NCI-H82 (cell line): ENCODE measurements at places on chromosomes 4 and X.

DNA sequence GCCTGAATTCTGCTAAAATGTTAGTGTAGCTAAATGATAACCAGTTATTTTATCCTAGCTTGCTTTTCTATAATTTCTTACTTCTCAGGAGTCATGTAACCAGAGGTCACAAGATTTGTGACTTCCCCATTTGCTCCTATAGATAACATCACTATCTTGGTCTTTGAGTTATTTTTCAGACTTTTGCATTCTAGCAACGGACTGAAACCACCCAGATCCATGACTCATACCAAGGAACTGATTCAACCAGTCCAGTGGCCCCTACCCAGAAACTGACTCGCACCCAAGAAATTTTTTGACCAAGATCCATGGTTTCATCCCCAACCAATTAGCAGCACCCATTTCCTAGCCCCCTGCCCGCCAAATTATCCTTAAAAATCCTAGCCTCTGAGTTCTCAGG, 50.0 kb downstream of the IQCM start:
- DNase-seq: no peak

DNA sequence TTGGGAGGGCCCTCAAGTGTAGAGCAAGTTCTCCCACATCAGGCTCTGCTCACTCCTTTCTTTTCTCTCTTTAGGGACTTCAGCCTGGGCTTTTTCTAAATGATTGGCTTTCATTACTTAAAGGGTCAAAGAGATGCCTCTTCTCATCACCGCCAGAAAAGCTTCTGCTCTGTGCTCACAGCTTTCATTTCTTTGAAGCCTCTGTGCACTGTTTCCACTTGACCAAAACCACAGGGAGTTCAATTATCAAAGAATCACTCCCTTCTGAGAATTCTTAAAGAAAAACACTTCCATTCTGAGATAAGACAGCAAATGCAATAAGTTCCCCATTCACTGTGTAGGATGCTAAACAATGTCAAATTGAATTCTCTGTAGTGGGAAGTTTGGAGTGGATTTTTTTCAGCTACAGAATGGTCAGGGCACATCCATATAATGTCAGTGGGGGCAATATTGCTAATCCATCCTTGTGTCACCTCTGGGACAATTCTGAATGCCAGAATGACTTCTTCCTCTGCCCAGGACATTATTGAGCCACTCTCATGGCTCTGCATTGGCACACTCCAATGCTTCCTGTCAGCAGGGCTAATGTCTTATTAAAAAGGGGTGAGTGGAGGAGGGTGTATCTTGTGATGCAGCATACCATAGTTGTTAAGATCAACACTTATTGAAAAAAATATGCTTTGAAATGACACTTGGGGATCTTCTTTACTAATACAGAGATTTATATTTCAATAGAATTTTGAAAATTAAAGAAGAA, 217.6 kb downstream of the SNCA start:
- DNase-seq: no peak

DNA sequence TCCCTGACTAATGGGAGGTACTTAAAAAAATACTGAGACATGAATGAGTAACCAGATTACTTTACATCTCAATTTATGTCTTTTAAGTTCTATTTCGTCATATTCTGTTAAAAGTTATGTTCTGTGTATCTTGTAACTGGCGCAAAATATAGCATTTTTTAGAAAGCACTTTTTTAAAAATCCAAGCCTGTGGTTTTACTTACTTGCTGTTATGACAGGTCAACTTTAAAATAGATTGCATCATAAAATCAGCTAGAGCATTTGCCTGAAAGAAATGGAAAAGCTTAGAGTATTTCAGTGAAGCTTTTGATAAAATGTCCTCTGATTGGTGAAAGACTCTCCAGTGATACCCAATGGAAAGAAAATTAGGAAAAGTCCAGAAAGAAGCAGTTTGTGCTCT, 1892.3 kb upstream of the TENM3 start:
- no peak for DNase-seq

DNA sequence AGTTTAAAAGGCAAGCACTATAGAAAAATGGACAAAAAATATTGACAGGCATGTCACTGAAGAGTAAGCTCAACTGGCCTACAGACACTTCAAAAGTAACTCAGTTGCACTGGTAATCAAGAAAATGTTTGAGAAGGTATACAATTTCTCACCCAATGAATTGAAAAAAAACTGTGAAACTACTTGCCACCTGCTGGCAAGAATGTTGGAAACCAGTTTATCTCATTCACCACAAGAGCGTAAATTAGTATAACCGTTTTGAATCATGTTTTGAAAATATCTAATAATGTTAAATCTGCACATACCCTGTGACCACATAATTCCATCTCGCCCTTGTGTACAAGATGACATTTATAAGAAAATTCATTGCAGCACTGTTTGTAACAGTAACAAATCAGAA, 31.7 kb downstream of the TXK start:
- DNase-seq: no peak

DNA sequence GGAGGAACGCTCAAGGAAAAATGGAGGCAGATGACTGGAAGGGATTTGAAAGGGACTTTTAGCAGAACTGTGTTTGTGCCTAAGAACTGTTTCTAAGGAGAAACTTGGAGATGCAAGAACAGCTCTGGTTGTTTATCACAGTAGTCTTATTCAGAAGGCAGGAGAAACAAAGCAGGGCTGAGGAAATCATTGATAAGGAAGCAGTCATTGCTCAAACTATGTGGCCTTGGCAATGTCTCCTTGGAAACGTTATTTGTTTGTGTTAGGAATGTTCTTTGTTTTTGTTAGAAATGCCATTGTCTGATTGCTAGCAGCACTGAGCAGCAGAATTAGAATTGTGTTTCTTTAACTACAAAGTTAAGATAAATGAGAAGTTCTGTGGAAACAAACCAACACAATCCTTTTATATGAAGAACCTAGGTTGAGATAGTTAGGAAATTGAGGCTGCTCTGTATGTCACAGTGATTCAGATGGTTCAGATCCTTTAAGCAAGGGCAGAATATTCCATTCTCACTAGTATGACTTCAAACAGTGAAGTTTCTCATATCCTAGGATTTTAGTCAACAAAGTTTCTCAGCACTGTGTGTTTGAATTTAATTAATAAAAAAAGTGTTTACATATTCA, 1191.3 kb upstream of the IGFBP7 start:
- no peak for DNase-seq

DNA sequence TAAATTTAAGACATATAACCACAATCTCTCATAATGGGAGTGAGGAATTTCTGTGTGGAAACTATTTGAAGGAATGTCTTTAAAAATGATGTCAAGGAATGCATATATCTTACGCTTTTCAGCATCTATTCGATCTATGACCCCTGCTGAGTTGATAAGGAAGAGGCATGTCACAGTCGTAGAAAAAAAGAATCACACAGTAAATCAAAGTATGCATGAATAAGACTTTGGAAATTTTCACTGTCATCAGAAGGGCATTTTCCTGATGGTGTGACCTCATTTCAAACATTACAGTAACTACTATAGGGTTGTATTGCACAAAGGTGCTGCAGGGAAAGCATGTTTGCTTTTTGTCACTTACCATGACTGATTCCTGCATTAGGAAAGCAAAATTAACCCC, 41.5 kb downstream of the REELD1 start:
- DNase-seq: no peak
